Activated CD4-positive, alpha-beta T cell treated with anti-CD3 and anti-CD28 coated beads for 24 hours (primary cell): ENCODE measurements at places on chromosomes 1 and 21.

DNA sequence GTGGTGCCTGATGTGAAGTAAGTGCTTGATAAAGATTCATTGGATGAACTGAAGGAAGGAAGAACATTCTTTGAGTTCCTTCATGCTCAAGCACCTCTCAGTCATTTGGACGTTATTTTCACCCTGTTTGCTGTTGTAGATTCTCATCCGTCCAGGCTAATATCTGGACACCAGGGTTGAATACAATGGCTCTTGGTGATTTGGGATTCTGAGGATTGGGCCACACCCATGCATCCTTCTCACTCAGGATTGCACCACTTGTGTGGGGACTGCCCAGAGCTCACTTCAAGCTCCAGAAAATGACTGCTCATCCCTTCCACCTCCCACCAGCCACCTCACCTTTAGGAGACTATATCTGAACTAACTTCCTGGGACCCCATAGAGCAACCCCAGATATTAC is 117.1 kb upstream of the IPO9 start:
- DNase-seq = no peak

DNA sequence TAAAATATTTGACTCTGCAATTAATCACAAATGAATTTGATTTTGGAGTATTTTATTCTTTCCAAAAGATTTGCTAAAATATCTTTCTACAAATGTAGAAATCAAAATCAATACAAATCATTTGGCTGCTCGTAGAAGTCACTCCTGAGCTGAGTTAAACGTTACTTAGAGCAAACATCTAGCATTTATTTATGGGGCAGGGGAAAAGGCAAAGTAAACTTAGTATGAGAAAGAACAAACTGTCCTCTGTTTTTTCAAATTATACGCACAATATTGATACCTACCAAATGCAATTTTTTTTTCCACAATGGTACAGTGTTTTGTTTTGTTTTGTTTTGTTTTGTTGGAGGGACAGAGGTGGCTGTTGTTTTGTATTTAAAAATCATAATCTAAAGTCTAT is 233.8 kb downstream of the TTLL7 start:
- DNase-seq = no peak

DNA sequence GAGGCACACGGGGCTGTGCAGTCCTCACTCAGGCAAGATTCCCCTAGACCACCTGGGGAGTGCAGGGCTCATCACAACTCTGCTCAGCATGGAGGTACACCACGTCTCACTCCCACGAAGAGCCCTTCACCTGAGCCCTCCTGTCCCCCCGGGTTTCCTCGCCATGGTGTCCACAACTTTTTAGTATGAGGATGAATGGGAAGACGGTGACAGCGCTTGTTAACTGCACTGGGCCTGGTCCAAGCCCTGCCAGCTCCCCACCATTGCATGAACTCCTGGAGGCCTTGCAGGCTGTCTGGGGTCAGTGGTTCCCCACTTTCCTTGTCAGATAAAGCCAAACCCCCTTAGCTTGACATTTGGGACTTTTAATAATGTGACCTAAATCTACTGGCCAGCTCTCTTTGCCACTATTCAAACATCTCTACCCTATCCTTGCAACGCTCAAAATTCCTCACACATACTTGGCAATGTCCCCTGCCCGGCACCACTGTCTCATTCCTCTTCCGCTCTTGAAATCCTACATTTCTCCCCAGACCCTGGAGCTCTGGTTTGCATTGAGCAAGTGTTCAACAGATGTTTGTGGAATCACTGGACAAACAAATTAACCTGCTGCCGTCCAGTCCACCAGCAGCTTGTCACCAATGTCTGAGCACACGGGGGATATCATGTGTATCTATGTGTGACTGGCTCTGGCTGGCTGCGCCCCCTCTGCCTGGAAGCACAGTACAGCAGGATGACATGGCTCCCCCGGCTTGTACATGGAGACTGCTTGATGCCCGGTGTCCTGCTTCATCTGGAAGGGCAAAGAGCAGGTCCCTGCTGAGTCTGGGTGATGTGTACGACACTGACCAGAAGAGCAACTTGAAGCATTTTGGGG is 11.2 kb downstream of the TMEM9 start:
- no peak for DNase-seq

GRCh38 chr1:238257018-238257621 is 366.4 kb upstream of the ZP4 start:
- no peak for DNase-seq

DNA sequence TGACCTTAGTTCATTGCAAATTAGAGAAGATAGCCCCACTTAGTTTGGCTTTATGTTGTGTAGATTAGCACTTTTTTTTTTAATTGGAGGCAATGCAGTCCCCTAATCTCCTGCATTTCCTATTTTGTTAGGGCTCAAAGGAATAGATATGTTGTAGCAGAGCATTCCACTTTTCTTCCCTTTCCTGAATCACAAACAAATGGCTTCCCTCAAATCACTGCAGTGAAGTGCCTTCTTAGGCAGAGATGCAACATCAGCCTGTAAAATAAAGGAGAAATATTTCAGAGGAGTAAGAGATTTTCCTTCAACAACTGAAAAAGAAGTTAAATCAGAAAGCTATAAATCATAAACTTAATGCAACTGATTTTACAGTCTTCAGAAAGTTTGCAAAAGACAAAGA is 271.8 kb upstream of the C1orf105 start:
- no peak for DNase-seq

GRCh38 chr1:247746391-247746935 is 1.5 kb downstream of the OR14A2 start:
- DNase-seq = no peak

DNA sequence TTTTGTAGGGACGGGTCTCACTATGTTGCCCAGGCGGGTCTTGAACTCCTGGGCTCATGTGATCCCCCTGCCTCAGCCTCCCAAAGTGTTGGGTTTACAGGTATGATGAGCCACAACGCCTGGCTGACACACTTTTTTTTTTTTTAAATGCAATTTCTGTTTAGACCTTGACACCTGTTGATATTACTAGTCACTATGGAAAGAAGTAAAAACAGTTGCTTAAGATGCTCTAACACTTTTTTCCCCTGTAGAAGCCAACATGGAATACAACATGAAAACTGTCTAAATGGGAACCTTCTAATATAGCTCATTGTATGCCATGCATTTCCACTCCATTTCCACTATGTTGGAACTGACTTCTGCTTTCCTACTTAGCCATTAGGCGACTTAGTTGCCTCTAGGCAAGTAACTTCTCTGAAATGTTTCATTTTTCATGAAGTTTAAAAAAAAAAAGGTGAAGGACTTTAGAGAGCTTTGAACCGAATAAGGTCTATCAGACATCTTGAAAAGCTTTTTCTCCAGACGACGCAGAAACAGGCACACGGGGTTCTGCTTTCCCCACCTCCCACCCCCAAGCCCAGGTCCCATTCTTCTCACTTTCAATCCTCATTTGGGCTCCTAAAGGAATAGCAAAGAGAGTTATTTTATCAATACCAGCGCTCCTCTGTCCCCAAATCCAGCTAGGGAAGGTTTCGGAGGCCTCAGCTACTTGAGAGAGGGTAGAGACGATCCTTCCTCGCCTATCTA is 648 bp upstream of the DR1 start:
- no peak for DNase-seq

DNA sequence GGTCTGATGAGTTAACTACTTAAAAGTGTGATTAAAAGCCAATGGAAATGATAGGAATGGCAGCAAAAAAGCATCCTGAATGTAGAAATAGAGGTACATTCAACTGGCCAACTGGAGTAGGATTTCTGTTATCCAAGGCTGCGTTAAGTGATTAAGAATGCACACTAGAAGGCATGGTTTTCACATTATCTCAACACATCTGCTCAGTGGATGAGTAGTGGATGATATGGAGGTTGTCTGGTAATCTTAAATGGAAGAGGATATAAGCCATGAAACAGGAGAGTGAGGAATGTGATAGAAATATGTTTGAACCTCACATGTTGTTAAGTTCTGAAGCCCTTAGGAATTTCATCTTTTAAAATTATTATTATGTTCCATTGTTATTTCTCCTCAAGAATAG is 839.9 kb downstream of the USP25 start:
- DNase-seq = no peak

DNA sequence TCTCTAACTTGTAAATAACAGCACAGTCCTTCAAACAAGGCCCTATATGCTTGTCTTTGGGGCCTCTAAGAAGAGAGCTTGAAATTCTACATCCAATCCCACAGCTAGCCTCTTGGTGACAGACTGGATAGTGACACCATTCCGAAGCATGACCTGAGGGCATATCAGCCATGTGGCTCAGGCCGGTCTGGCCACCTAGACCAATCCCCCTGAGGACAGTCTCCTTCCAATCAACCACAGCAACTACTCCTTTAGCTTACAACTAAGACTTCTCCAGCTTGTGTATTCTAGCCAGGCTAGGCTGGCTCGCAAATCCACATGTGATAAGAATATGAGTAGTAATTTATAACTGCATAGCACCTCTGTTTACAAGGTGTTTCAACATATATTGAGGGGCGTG is 14.0 kb downstream of the BCAR3 start:
- DNase-seq = no peak

- DNase-seq = no peak
Observed at GRCh38 chr1:15727424-15727823, 8.6 kb upstream of the SLC25A34 start.

GRCh38 chr1:50750021-50750619 is 209.9 kb downstream of the FAF1 start:
- DNase-seq = no peak

- no peak for DNase-seq
Observed at GRCh38 chr1:109821221-109821669, 57.5 kb upstream of the EPS8L3 start.

DNA sequence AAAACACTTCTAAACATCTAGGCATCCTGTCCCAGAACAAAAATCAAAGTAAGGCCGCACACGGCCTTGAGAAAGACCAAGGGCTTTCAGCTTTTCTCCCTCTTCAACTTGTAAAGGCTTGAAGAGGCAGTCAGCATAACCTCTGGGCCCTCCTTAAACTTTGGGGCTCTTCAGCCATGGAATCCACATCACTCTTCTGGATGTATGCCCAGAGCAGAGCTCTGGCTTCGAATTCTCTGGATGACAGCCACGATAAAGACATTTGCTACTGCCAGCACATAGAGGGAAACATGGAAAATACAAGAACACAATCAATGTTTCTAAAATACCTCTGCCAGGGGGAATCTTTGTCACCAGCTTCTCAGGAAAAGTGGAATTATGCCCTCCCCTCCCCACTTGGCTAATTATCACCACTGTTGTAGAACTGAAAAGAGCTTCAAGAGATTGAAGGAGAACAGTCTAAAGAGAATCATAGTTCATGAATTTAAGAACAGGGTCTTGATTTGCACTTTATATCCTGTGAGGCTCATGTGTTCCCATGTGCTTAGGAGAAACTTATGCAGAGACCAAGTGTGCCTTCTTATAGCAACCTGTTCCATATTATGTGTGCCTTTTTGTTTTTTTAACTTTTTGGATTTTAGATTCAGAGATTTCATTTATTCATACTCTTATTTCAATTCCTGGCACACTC is 39.0 kb upstream of the DPT start:
- no peak for DNase-seq

GRCh38 chr21:45064091-45064490 is 10.3 kb upstream of the ADARB1 start:
- DNase-seq = no peak

DNA sequence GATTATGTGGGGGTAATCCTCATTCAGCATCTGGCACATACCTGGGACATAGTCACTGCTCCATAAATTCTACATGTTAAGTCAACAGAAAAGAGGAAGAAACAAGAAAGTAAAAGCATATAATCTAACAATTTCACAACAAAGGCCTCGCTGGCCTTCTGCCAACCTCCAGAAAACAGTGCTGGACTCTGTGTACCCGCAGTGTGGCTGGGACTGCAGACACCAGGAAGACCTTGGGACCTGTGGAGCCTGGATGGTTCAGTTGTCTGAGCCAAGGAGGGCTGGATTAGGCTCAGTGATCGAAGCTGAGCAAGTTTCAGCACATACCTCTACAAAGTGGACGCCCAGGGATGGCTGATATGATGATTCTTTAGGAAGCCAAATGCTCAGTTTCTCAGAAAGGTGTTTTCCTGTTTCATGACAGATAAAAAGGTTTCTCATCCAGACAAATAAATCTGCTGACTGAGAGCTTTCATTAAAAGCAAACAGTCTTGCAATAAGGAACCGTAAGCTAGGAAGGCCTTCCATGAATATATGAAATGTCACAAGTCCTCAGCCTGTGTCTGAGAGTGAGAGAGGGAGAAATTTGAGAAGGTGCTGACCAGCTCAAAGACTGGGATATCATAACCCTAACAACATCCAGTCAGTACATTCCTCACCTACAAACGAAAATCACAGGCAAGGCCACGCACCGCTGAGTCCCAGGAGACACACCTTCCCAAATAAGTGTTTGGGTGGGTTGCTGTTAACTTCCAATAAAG is 48.4 kb downstream of the CAPZB start:
- no peak for DNase-seq

GRCh38 chr1:65764052-65764451 is 28.6 kb upstream of the PDE4B start:
- no peak for DNase-seq

DNA sequence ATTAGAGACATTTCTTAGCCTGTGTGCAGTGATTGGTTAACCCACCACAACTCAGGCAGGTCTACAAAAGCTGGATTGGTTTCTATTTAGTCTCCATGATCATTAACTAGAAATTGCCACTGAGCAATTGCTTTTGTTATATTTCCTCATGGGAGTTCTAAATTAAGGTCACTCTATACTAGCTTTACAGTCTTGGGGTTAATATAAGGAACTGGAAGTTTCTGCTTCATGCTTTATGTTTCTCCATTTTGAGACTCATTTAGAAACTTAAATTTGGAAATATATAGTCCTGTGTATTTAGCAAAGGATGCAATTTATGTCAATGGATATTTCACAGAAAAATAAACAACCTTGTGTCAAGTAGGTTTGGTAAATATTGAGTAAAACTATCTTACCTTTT is 137.5 kb downstream of the HLX start:
- DNase-seq = no peak

DNA sequence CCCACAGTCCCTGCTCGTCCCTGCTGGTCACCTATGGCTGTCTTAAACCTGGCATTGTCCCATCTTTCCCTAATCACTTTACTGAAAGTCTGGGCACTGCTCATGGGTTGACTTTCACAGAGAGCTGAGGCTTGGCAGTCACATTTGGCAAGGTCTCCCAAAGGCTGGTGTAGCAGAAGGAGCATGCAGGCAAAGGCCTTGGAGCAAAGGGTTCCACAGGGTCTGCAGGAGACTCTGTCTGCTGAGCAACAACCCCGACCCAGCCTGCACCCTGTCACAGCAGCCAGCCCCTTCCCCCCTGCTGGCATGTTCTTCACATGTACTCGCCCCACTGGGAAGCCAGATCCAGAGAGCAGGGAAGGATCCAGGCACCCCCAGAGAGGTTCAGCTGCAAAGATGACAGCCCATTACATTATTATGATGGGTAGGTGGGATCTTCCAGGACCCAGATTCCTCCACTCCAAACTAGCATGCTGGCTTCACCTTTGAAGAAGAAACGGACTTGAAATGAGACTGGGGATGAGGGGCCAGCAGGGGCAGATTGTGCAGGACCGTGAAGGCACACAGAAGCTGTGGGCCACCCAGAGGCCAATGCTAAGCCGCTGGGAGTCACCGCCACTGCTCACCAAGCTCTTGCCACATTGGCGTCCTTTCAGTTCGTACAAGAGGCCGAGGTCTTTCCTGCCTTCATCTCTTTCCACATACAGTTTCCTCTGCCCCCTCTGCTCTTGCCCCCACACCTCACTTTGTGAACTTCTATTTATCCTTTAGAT is 14.2 kb upstream of the TMEM125 start:
- DNase-seq = no peak
